Fibroblast of pulmonary artery (primary cell): ENCODE measurements at places on chromosomes 11 and 22.
A peak's percentile ranks its signal among the peaks of the same experiment; 100 is the strongest.

DNA sequence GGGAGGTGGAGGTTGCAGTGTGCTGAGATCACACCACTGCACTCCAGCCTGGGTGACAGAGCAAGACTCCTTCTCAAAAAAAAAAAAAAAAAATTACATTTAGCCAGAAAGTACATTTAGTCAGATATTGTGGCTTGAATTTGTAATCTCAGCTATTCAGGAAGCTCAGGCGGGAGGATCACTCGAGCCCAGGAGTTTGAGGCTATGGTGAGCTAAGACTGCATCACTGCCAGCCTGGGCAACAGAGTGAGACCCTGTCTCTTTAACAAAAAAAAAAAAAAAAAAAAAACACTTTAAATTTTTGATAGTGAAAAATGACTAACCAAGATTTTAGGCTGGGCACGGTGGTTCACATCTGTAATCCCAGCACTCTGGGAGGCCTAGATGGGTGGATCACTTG, 27.3 kb downstream of the MRTFA start:
- peak; percentile 45 for DNase-seq

DNA sequence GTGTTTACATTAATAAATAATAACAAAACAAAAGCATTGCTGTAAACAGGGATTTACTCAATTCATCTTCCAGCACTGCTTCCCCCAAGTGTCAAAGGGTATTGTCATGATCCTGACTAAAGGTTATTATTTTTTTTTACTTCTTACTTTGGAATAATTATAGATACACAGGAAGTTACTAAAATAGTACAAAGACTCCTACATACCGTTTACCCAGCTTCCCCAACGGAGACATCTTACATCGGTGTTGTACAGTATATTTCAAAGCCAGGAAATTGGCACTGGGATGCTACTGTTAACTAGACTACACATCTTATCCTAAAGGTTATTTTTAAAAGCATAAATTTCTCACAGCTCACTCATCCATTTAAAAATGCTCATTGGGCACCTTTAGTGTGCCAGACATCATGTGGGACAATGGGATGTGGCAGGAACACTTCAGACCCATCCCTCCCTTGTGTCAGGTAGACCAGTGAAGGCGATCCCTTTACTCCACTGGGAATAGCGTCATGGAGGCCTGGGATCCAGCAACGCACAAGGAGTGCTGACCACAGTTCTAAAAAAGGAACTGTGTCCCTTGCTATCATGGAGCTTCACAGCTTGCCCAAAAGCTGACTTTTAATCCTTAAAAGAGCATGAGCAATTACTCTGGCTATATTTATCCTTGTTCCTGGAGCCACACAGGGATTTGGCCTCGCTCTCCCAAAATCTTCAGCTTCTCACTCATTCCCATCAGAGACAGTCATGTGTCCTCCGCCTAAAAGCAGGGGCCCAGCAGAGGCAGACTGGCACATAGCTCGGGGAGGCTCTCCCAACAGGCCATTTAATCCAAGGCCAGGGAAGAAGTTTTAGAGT, 3.1 kb upstream of the IRAG1 start:
- no peak for DNase-seq

DNA sequence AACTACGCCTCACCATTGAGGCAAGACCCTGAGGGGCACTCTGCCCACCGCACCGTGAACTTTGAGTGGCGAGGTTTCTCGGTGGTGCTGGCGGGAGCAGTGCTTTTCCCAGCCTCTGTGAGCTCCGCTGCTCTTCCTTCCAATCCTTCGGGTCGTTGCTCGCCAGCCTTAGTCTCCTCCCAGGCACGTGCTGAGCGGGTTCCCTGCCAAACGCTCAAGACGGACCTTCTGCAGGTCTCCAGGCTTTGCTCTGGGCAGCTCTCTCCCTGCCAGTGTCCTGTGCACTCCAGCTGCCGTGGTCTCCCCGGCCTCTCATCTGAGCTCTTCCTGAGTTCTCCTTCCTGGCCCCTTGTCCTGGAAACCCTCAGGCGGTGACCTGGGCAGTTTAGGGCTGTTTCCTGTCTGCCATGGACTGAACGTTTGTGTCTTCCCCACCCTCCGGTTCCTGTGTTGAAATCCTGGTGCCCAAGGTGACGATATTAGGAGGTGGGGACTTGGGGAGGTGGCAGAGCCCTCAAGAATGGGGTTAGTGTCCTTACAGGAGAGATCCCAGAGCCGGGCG, 11.2 kb upstream of the MUC6 start:
- DNase-seq, result no peak

DNA sequence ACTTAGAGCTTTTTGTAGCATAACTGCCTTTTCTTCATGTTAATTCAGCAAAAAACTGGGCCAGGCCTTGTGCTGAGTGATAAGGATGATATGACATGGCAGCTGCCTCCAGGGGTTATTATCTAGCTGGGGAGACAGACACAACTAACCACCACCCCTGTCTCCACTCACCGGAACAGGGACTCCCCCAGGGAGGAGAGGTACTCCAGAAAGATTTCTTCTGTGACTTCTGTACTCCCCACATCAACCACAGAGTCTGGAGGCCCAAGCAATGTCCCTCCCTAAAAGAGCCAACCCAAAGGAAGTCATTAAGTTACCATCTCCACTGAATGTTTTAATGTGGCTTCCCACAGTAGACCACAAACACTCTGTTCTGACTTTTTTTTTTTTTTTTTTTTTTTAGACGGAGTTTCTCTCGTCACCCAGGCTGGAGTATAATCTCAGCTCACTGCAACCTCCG, 14.3 kb upstream of the PMM1 start:
- DNase-seq, result no peak

DNA sequence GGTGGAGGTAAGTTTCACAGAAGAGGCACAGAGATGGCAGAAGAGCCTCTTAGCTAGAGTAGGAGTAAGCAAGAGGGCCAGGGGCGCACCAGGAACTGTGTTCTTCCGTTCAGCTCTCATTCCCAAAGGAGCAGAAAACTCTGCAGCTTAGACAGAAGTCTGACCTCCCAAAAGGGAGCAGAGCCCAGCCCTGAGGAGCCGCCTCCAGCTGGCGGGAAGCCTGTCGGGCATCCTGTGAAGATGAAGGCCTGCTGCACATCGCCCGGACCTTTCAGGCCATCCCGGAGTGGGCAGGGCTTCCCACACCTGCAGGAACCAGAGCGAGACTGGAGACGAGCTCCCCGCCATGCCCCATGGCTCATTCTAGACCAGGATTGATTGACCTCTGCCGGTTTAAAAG, 1102.8 kb downstream of the BRD1 start:
- DNase-seq, result no peak

- no peak for DNase-seq
Measured at GRCh38 chr22:46287873-46288751, 8.6 kb upstream of the GTSE1 start.

GRCh38 chr11:72974487-72975205, 160.4 kb downstream of the ATG16L2 start:
- no peak for DNase-seq

- DNase-seq, result no peak
Measured at GRCh38 chr11:55966391-55966790, 3.4 kb downstream of the OR10AG1 start.

- no peak for DNase-seq
Measured at GRCh38 chr11:1746956-1747752, 3.2 kb downstream of the IFITM10 start.

DNA sequence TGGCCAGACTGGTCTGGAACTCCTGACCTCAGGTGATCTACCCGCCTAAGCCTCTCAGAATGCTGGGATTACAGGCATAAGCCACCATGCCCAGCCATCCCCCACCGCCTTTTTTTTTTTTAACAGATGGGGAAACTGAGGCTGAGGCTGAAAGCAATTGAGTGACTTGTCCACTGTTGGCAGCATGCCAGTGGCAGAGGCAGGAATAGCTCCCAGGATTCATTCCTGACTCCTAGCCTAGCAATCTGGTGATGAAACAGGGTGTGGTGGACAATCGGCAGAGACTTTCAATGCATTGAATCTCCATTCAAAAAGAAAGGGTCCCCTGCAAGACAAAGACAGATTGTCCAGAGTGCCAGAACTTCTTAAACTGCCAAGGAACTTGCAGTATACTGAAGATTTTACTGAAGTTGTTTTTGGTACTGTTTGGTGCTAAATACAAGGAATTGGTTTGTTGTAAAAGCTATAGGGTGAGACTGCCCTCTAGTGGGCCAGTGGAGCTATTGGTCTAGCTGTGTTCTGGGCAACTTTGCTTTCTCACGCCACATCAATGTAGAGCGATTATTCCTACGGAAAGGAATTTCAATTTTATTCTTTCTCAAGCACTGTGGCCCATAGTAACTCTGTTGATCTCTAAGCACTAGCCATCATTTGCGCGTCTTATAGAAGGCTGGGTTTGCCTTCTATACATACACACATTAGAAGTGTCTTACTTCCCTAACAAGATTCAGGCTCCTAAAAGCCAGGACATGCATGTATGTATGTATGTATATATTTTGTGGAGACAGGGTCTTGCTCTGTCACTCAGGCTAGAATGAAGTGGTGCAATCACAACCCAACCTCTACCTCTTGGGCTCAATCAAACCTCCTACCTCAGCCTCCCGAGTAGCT, 21.0 kb downstream of the C22orf31 start:
- peak; percentile 95 for DNase-seq

DNA sequence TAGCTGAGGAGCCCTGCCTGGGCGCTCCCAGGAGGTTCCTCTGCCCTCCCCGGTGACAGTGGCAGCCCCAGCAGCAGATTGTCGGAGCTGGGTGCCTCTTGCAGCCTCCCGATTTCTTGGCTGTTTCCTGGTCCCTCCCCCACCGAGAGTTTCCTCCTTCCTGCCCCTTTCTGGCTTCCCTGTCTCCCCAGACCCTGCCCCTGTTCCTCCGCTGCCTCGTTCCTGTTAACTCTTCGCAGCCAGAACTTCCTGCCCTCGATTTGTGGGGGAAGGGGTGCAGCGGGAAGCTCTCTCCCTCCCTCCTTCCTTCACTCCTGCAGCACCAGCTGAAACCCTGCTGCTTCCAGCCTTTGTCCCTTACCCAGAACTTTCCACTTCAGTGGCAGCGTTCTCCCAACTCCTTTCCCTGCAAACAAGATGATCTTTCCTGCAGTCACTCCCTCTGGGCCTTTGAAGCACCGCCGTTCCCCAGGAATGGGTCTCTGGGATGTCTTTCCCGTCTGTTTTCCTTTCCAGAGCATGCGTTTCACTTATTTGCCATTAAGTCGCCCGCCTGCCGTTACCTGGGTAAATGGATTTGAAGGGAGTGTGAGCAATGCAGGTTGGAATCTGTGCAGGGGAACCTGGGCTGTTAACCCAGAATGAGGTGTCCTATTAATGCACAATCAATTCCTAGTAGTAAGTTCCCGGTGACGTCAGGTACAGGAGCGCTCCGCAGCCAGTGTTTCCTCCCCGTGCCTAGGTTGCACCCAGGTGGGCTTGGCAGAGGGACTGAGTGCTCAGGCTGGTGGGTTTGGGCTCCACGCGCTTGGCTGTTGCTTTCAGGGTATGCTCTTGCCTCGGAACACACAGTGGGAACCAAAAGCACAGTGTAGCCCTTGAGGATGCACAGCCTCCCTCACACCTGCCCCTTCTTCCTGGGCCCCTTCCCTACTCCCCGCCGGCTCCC, 4.3 kb downstream of the GRK2 start:
- peak; percentile 39 for DNase-seq

GRCh38 chr11:57123590-57123989, 58.2 kb upstream of the LRRC55 start:
- DNase-seq, result no peak

DNA sequence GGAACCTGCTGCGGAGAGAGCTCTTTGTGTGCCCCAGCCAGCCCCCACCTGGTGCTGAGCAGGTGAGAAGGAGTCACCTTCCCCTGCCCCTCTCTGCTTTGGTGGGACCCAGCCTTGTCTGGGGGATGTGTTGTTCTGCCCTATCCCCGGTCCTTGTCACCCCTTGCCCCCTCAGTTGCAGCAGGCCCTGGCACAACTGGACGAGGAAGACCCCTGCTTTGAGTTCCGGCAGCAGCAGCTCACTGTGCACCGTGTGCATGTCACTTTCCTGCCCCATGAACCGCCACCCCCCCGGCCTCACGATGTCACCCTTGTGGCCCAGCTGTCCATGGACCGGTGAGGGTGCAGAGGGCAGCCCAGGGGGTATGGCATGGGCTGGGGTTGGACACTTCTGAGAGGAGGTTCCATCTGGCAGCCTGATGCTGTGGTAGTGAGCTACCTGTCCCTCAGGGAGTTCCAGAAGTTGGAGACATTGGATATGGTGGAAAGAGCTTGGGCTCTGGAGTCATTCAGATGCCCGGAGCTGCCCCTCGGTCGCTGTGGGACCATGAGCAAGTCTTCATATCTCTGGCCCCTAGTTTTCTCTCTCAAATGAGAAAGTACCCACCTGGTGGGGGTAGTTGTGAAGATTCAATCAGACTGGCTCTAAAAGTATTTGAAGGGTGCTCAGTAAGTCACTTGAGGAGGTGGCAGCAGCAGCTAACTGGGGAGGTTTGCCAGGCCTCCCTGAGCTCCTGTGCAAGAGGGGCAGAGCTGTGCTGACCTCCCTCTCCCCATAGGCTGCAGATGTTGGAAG, 4.3 kb downstream of the LARGE2 start:
- no peak for DNase-seq

GRCh38 chr11:127844876-127845275, 742.5 kb downstream of the ETS1 start:
- no peak for DNase-seq

- peak; percentile 82 for DNase-seq
Measured at GRCh38 chr11:130451231-130452019, 3.0 kb downstream of the ADAMTS15 start.

DNA sequence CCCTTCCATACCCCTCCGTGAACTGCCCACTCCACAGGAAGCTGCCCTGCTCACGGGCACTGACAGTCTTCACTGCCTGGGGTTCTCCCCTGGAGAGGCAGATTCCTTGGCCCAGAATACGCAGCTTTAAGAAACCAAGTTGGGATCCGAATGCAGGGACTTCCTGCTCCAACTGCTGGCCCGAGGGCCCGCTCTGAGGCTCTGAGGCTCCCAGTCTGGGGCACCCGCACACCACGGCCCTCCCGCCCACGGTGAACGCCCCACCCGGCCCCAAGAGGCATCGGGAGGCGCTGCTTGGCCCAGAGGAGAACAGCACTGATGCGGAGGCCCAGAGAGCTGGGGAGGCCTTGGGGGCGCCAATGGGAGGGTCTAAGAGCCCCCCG, 42.3 kb downstream of the IGF2 start:
- DNase-seq, result no peak

DNA sequence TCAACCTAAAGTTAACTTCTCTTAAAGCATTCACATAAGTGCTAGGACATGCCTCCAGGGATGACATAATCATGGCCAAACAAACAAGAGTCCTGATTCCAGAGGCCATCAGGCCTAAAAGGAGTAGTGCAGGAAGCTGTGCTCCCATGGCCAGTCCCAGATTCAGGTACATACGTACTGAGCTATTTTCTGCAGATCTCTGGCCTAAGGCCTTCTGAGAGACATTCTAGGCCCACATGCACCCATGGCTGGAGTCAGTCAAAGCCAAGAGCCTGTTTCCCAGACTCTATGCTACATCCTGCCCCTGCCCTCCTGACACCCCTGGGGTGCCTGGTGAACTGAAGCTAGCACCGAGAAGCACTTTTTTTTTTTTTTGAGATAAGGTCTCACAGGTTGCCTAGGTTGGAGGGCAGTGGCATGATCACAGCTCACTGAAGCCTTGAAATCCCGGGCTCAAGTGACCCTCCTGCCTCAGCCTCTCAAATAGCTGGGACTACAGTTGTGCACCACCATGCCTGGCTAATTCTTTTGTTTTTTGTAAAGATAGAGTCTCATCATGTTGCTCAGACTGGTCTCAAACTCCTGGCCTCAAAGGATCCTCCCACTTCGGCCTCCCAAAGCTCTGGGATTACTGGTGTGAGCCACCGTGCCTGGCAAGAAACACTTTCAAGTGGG, 553 bp downstream of the CD3D start:
- no peak for DNase-seq

- peak; percentile 46 for DNase-seq
Measured at GRCh38 chr11:102256251-102256650, 61.0 kb upstream of the BIRC3 start.

GRCh38 chr11:101299210-101299609, 169.6 kb upstream of the PGR start:
- DNase-seq, result no peak
